ENCODE measurements at places on chromosomes 3 and 15.

- DNase-seq, result no peak
Observed at GRCh38 chr3:188949996-188950395, 221.8 kb upstream of the TPRG1 start.

- DNase-seq, result no peak
Observed at GRCh38 chr15:42695527-42696071, 41.3 kb downstream of the CDAN1 start.

DNA sequence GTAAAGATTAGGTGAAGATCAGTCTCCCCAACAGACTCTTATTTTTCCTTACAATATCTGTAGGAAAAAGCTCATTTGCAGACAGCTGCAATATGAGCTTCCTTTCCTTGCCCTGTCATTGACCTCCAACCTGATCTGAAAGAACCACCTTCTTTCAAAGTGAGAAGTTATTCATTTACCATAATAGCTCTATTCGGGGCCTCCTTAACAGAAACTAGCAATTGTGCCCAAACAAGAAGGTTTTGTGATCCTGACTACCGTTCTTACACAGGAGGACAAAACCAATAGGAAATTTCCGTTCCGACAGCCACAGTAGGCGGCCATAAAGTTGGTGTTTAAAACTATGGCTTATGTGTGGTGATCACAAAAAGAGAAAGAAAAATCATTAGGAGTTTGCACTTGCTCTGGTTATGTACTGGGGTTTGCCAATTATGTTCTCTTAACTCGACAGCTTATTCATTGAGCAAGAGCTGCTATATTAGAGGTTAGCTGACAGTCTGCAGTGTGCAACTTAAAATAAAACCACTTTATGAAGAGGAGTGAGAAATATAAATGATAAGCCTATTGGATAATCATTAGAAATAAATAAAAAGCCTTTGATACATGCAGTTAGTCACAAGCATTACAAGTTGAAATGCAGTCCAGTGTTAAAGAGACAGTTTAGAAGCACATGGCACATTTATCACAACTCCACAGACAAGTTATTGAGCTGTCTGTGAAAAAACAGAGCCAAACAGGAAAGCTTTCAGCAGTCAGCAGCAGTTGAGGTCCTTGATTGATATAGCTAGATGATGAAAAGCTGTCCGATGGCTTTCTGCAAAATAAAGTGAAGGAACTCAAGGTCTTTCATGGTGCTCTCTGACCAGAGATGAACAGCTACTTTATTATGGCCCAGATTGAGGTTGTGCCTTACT, 199.8 kb downstream of the WDR72 start:
- DNase-seq, result no peak

GRCh38 chr3:188187053-188187452, 33.1 kb downstream of the LPP start:
- DNase-seq, result no peak

GRCh38 chr3:118187221-118187620, 847.4 kb downstream of the IGSF11 start:
- DNase-seq, result no peak

DNA sequence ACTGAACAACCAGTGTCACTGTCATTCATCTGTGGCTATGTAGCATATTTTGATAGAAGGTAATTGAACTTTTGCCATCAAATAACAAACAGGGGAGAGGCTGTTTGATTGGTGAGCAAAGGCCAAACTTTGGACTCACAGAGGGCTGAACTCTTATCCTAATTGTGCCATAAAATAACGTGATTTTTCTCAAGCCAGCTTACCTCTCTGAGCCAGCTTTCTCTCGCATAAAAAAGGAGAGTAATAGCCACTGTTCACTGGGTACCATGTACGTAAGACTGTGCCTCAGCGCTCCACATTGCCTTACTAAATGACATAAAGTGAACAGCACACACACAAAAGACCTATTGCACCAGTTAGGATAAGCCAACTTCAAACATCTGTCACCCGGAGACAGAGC, 216.9 kb downstream of the LRTM1 start:
- DNase-seq, result no peak

DNA sequence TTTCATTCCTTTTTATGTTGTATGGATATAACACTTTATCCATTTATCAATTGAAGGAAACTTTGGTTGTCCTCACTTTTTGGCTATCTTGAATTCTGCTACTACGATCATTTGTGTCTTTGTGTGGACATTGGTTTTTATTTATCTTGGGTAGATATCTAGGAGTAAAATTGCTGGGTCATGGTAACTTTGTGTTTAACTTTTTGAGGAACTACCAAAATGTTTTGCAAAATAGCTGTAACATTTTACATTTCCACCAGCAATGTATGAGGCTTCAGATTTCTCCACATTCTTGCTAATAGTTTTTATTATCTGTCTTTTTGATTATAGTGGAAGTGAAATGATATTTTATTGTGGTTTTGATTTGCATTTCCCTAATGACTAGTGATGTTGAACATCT, 55.6 kb downstream of the TLNRD1 start:
- no peak for DNase-seq

- DNase-seq, result no peak
Observed at GRCh38 chr15:63363292-63363691, 18.4 kb downstream of the CA12 start.

DNA sequence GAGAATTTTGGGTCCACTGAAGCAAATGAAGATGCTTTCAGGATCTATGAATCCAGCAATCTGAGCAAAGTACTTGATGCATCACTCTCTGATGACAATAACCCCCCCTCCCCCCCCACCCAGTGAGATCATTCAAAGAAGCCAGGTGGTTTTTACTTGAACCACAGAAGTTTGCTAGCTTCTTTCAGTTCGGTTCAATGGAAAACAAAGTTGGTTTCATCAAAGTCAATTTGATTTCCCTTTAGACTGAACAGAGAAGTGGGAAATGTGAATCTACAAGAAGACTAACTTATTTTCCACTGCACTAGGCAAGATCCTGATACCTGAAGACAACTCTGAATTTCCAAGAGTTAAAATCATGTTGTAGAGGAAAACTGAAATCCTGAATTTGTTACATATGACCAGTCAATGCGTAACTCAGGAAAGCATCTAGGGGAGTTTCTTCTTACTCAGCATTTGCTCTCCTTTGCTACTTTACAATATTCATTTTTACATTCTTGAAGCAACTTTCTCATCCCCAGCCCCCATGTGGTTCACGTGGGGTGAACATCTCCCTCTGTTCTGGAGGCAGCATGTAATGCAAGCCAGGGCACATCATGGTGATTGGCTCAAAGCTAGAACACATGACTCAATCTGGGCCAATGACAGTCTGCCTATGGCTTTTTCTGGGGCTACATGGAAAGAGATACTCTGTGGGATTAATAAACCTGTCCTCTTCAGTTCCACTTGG, 572.6 kb downstream of the FOXP1 start:
- DNase-seq, result peak; percentile 18

DNA sequence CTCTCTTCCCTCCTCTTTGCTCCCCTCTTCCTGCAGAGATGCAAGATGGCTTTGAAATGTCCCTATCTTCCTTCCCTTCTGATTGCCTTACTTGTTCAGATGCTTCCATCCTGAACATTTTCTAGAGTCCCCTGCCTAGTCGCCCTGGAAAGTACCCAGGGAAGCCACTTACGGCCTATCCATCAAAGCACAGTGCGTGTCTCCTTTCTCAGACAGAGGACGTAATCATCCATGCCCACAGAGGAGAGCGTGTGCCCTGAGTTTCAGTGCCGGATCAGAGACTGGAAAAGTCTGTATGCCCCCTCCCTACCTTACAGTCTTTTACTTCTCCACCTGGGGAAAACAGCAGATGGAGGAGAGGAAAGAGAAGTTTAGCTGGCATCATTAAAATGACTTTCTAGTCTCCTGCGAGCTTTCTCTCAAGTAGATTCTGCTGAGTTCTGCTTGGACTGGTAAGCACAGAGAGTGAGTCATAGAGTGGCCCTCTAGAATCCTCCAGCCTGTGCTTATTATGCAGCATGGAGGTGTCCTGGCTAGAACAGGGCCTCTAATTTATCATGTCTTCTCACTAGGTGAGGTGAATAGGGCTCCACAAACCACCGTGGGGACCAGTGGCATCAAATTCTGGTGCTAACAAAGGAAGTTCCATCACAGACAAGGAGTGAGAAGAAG, 114.6 kb downstream of the SLCO3A1 start:
- no peak for DNase-seq

DNA sequence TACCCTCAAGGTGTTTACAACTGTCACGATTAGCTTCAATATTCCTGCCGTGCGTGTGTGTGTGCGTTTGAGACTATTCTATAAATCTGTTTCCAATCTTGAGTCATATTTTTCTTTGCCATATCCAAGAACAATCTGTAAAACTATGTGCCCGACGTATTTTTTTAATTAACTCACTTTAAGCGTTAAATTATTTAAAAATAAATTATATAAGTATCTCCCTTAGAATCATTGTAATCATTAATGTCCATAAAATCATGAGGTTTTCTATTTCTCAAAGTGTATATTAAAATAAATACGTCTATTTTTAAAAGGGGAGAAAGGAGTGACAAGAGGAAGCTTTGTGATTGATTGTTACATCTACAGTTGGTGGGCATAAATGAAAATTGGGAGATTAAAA, 2.9 kb downstream of the SETMAR start:
- DNase-seq, result no peak

GRCh38 chr3:171165983-171166382, 139.5 kb upstream of the SLC2A2 start:
- no peak for DNase-seq

DNA sequence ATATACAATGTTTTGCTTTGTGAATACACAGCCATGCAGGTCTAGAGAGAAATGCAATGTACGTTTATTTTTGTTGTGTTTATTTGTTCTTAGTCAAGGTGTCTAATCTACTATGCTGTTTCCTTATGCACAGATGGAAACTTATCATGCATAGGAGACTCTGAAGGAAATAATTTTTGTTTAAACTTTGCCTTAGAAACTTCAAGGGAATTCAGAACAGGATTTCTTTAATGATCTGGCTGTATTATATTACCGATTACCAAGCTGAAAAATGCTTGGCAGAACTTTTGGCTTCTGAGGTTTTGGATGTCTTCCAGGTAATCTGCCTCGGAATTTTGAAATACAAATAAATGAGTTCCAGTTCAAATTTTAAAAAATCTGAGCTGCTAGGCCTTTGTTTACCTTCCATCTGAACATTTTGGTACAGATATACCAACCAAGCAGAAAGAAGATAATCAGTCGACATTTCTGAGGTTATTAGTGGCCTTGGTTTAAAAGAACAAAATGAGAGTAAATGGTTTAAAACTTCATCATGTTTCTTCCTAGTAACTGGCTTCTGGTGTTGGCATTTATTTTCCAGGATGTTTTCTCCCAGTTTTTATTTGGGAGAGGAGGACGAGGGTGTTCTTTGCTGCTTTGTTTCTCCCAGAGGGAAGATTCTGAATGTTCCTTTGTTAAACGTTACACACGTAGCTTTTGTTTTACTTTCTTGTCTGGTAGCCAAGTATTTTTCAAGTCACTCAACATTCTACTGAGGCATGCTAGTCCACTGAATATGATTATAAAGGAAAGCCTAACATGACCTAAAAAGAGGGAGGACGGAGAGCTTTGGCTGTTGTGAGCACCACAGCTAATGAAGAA, 421.8 kb upstream of the TBL1XR1 start:
- DNase-seq, result no peak

- DNase-seq, result no peak
Observed at GRCh38 chr3:51830836-51831385, 30.5 kb upstream of the IQCF2 start.

DNA sequence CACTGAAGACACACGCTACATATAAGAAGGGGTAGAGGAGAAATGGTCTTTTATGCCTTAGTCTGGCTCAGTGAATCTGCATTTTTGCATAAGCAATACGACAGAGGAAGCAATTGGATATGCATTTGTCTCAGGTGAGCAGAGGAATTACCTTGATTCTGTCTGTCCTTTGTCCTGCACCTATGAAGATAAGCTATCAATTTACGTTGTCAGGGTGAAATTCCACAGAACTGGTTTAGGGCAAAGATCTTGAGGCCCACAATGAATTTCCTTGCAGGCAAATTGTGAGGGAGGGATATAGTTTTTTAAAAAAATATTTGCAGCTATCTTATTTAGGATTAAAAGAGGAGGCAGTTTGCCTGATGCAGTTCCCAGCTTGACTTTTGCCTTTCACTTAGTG, 31.6 kb upstream of the MASP1 start:
- no peak for DNase-seq

- DNase-seq, result no peak
Observed at GRCh38 chr3:16476636-16477035, 36.9 kb downstream of the RFTN1 start.

- no peak for DNase-seq
Observed at GRCh38 chr15:40409366-40409765, 3.8 kb downstream of the IVD start.

- no peak for DNase-seq
Observed at GRCh38 chr15:65362491-65362890, 15.3 kb downstream of the IGDCC3 start.

DNA sequence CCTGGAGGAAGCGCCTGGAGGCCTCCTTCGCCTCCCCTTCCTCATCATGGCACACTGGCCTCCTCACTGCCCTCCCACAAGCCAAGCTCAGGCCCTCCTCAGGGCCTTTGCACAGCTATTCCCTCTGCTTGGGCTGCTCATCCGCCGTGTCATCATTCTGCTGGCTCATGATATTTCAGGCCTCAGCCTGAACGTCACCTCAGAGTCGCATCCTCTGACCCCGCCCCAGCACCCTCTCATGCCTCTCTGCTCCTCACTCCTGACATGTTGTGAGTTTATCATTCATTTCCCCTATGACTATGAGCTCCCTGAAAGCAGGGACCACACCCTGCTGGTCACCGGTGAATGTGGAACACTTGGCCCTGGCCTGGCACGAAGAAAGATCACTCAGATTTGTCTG, 20.7 kb upstream of the POC1A start:
- no peak for DNase-seq

DNA sequence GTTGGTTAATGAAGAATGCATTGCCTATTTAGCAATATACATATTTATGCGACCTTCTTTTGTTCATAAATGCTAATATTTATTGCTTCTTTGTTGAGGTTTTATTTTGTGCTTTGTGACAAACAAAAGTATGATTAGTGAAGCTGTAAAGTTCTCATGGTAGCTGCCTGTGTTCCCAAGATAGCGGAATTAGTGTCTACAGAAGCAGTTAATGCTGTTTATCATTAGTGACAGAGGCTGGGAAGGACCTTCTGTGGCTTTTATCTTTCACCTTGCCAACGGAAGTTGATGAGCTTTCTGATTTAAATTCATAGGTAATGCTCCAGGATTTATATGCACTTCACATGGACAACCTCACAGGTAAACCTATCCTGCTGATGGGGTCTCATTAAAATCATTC, 418.3 kb downstream of the CADM2 start:
- no peak for DNase-seq

DNA sequence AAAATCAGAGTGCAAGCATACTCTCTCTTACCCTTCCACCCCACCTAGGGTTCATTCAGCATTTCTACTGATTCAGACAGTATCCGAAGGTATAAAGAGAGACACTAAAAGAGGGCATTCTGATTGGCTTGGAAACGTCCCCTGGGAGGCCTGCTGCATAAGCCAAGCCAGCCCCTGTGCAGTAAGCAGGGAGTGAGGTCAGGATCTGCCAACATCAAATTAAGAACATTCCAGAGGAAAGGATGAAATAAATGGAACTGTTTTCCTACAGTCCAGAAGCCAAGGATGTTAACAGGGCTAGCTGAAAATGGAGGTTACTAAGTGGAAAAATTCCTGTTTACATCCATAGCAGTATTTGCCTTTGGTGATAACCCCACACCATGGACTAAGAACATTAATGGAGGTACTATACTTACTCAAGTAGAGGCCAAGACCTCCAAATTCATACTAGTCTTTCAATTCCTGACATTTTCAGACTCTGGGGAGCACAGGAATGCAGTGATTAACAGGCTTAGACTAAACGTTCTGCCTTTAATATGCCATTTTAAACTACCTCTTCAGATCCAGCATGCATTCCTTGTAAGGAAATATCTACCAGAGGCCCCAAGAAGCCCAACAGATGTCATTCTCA, 34.5 kb downstream of the NPTN start:
- DNase-seq, result no peak

Data from stimulated activated CD4-positive, alpha-beta T cell treated with anti-CD3 and anti-CD28 coated beads, Interleukin-1b, Interleukin-23, amount 100 ng/mL, for 1 hour (primary cell).